ENCODE measurements at places on chromosomes 5 and 9.

DNA sequence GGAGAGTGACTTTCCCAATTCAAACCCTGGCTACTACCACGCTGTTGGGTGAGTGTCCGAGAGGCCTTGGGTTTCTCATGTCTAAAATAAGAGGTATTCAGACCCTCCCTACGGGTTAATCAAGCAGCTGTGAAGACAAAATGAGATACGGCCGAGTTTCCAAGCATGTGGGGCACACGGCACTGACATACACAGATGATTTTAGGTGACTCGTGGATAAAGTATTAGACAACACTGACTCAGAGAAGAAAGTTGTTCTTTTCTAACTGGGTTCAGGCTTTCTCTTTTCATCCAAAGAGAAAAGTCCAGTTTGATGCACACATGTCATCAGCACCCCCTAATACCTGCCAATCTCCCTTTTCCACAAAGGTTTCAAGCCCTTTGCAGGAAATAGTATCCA lies 15.6 kb downstream of the FOXI1 start:
- no peak for DNase-seq

GRCh38 chr5:50863534-50864170 lies 197.2 kb downstream of the PARP8 start:
- DNase-seq, result no peak

DNA sequence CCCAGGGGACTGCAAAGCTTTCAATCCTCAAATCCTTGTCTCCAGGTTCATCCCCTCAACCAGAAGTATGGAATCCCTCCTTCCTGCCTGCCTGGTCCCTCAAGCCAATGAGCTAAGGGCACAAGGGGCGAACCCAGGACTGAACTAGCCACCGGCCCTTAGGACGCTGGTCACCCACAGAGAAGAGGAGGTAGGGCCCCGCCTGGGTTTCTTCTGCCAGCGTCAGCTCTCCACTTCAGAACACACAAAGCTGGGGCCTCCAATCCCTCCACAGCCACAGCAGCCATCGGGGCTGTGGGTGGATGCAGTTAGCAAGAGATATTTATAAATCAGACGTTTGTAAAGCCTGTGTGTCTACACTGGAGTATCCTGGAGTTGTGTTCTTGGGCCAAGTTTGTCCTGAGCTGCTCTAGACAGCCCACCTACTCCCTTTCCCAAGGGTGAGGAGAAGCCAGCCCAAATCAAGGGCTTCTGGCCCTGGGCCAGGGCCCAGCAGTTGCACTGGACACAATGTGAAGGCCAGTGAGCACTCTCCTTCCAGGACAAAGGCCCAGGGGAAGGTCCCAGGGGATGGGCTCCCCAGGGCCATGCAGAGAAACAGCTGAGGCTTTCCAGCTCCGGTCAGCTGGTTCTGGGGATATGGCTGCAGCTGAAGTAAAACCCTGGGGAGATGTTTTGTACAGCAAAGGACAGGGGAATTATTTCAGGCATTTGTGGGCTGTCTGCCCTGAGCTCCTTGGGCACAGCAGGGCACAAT lies 18.9 kb downstream of the AMBP start:
- no peak for DNase-seq

DNA sequence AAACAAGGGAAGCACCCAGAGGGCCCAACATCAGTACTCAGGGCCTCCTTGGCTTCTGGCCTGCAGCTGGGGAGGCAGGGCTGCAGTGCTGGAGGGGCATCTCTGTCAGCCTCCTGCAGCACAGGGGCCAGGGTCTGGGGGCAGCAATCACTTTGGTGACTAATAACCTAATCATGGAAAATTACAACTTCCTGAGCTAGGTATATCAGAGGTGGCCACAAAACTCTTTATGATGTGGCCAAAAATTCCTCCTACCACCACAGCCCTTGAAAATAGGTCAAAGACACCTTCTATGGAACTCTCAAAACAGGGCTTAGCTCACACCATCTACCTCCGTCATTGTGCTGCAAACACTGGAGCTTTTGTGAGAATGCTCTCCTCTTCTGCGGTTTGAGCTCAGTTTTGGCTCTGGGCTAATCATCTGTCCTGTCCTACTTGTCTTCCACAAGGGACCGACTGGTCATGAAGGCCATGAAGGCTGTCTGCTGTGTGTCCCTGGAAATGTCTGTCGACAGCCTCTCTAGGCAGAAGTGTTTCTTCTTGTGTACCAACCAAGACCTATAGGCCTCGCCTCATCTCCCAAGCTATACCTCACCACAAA lies 28.6 kb downstream of the CSF2 start:
- DNase-seq, result no peak

- no peak for DNase-seq
Observed at GRCh38 chr5:158482125-158482524, 617.6 kb downstream of the EBF1 start.

All from effector CD4-positive, alpha-beta T cell (primary cell).